Spinal cord (tissue), 10 donors: ENCODE measurements at places on chromosomes 2 and 18. TPM values are rescaled to one million over a fixed set of nuclear protein-coding genes. Genes with fewer than 3 reads are reported as not detected.

GRCh38 chr18:3447068-3447894 is 2.7 kb upstream of the TGIF1 start:
- H3K36me3 ChIP-seq, result no peaks in the 10 kb centered on the region
- no peak for DNase-seq
- peak overlapping the region; percentile 100 for H3K27ac ChIP-seq
- peaks cover 36% of the 10 kb centered on the region for H3K27me3 ChIP-seq

GRCh38 chr2:174835797-174836255 is 71.6 kb upstream of the CHRNA1 start:
- DNase-seq, result no peak
- no peaks in the 10 kb centered on the region for H3K36me3 ChIP-seq
- no peak overlapping the region for H3K4me3 ChIP-seq
- no peak overlapping the region for H3K27ac ChIP-seq
- no peaks in the 10 kb centered on the region for H3K27me3 ChIP-seq

- H3K4me3 ChIP-seq, result no peak overlapping the region
- DNase-seq, result no peak
- no peak overlapping the region for H3K27ac ChIP-seq
- no peaks in the 10 kb centered on the region for H3K27me3 ChIP-seq
- H3K4me1 ChIP-seq, result no peaks in the 10 kb centered on the region
These were observed 93.2 kb downstream of the BCL2L11 start for GRCh38 chr2:111213877-111214276.

DNA sequence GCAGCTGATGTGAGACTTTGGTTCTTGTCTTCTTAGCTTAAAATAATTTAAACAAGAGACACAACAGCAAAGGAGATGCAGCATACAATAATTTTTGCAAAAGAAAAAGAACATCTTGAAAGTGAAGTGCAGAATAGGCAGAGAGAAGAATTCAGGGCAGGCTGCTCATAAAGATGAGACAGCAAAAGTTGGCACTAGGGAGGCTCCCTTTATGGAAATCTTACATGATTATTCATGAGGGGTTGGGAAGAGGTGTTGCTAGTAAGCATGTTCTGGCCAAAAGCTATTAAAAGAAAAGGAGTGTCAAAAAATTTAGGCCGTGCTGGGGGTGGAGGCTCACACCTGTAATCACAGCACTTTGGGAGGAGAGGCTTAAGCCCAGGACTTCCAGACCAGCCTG is 4.2 kb upstream of the ALPP start:
- no peak for DNase-seq
- H3K27me3 ChIP-seq, result no peaks in the 10 kb centered on the region
- H3K4me1 ChIP-seq, result peaks cover 6% of the 10 kb centered on the region
- H3K4me3 ChIP-seq, result no peak overlapping the region
- no peak overlapping the region for H3K27ac ChIP-seq

- no peak for DNase-seq
- no peaks in the 10 kb centered on the region for H3K27me3 ChIP-seq
- H3K4me1 ChIP-seq, result no peaks in the 10 kb centered on the region
- H3K36me3 ChIP-seq, result peaks cover 19% of the 10 kb centered on the region
These were observed 31.6 kb upstream of the CASP10 start for GRCh38 chr2:201151127-201151981.

DNA sequence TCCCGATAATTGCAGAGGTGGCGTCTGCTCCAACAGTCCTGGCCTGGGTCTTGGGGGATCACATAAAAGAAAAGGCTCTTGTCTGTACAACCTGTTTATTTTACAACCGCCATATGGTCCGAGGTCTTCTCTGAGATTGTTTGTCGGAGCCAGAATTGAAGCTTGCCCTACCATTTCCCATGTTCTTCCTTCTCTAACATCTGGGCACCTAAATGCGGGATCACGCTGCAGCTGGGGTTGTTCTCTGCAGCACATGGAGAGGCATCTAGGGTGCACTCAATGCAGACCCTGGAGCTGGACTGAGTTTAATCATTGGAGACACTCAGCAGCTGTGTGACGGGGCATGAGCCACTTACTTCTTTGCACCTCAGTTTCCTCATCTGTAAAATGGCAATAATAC is 107.7 kb downstream of the ACKR3 start:
- peaks cover 13% of the 10 kb centered on the region for H3K4me1 ChIP-seq
- no peaks in the 10 kb centered on the region for H3K36me3 ChIP-seq
- H3K4me3 ChIP-seq, result no peak overlapping the region
- no peak for DNase-seq
- no peaks in the 10 kb centered on the region for H3K27me3 ChIP-seq

GRCh38 chr2:131046918-131047652 is 46.2 kb downstream of the FAM168B start:
- no peaks in the 10 kb centered on the region for H3K27me3 ChIP-seq
- no peak for DNase-seq
- H3K4me3 ChIP-seq, result no peak overlapping the region
- no peak overlapping the region for H3K27ac ChIP-seq

DNA sequence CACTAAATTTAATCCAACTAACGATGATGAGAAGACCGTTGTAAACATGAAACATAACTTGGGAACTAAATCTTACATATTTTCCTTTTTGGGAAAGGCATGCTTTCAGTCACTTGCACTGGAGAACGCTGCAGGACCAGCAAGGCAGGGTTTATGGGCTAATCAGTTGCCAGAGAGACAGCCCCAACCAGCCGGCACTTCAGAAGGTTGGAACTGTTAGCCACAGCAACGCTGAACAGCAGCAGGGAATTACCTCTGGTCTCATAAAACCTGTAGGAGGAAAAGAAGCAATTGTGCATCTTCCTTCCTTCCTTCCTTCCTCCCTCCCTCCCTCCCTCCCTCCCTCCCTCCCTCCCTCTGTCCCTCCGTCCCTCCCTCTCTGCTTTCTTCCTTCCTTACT is 33.9 kb upstream of the SIX2 start:
- H3K27me3 ChIP-seq, result peaks cover 9% of the 10 kb centered on the region
- no peak overlapping the region for H3K27ac ChIP-seq
- H3K4me3 ChIP-seq, result no peak overlapping the region
- no peaks in the 10 kb centered on the region for H3K4me1 ChIP-seq
- no peaks in the 10 kb centered on the region for H3K36me3 ChIP-seq

DNA sequence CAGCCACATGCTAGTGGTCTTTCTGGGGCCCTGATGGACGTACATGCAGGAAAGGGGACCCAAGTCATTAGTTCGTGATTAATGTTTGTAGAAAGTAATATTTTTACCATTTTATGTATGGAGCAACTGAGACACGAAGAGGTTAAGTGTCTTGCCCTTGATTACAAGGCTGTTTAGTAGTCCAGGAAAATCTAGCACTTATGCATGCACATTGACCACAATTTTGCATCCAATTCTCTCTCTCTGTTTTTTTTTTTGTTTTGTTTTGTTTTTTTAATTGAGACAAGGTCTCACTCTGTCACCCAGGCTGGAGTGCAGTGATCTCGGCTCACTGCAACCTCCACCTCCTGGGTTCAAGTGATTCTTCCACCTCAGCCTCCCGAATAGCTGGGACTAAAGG is 8.3 kb upstream of the GATA6 start:
- no peak for DNase-seq
- H3K4me1 ChIP-seq, result peaks cover 11% of the 10 kb centered on the region
- H3K27ac ChIP-seq, result no peak overlapping the region
- no peaks in the 10 kb centered on the region for H3K36me3 ChIP-seq
- H3K27me3 ChIP-seq, result peaks cover 54% of the 10 kb centered on the region

DNA sequence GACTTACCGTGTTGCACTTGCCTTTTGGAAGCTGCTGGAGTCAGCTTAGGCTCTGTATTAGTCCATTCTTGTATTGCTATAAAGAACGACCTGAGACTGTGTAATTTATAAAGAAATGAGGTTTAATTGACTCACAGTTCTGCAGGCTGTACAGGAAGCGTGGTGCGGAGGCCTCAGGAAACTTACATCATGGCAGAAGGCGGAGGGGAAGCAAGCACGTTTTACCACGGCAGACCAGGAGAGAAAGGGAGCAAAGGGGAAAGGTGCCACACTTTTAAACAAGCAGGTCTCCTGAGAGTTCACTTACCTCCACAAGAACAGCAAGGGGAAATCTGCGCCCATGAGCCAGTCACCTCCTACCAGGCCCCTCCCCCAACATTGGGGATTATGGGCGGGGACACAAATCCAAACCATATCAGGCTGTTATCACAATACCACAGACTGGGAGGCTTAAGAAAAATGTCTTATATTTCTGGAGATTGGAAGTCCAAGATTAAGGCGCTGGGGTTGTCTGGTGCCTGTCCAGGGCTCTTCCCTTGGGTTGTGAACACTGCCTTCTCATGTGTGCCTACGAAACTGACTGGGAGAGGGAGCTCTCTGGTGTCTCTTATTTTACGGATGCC is 3.6 kb upstream of the D2HGDH start:
- H3K4me1 ChIP-seq, result peaks cover 12% of the 10 kb centered on the region
- no peak overlapping the region for H3K27ac ChIP-seq
- H3K4me3 ChIP-seq, result no peak overlapping the region
- no peak for DNase-seq

GRCh38 chr2:76672798-76673197 is 849.4 kb downstream of the LRRTM4 start:
- no peaks in the 10 kb centered on the region for H3K27me3 ChIP-seq
- no peaks in the 10 kb centered on the region for H3K4me1 ChIP-seq
- H3K27ac ChIP-seq, result no peak overlapping the region

DNA sequence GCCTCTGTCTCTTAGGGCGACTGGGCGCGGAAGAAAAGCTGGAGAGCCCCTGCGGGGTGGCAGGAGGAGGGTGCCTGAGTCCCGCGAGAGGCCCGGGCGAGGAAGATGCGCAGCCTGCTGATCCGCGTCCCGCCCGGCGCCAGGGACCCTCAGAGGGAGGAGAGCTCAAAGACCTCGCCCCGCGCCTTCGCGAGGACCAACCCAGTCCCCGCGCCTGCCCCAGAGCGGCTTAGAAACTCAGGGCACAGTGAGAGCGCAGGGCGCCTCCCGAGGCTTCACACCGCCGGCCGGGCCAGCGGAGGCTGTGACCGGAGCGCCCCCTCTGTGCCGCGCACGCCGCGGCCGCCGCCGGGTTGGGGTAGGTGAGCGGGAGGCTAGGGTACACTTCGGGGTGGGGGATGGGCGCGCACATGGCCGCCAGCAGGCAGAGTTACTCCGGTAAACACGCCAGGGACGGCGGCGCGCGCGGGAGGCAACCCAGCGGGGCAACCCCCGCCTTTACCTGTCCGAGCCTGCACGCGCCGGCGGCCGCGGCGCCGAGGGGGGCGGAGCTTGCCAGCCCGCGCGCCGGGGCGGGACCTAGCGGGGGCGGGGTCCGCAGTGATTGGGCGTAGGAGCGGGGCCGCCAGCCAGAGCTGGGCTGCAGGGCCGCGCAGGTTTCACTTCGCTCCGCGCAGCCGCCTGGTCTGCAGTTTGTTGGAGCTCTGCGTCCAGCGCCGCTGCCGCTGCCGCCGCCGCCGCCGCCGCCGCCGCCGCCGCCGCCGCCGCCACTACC is at the start of gene BCL2L11:
BCL2L11 (plus strand) TSS at position 662 of the 775 bp plus-strand sequence. CDS start 2,832 bp downstream, outside the sequence.
- peaks cover 57% of the 10 kb centered on the region for H3K4me1 ChIP-seq
- H3K27ac ChIP-seq, result peak within 1 kb of the TSS; percentile 67
- peaks cover 6% of the 10 kb centered on the region for H3K36me3 ChIP-seq
- H3K27me3 ChIP-seq, result peaks cover 51% of the 10 kb centered on the region

GRCh38 chr2:227415538-227416424 is 28.0 kb upstream of the SCYGR1 start:
- DNase-seq, result no peak
- H3K36me3 ChIP-seq, result no peaks in the 10 kb centered on the region
- peaks cover 3% of the 10 kb centered on the region for H3K4me1 ChIP-seq
- H3K27ac ChIP-seq, result no peak overlapping the region
- no peak overlapping the region for H3K4me3 ChIP-seq

DNA sequence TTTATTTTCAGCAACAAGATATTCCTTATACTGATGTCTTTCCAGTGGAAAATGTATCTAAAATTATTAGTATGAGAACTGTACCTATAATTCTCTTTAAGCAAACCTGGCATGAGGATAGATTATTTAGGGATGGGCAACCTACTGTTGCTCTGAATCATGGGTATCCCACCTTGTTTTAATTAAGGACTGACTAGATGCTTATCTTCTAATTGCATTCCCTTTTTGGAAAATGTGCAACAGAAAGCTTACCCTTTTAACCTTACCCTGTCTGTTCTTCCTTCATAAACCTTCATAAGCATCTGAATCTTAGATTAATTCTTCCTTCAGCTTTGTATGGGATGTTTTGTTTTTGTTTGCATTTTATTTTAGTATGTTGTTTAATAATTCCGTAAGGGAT is 110.3 kb downstream of the TAF4B start:
- H3K27me3 ChIP-seq, result no peaks in the 10 kb centered on the region
- no peaks in the 10 kb centered on the region for H3K4me1 ChIP-seq
- H3K27ac ChIP-seq, result no peak overlapping the region
- DNase-seq, result no peak

DNA sequence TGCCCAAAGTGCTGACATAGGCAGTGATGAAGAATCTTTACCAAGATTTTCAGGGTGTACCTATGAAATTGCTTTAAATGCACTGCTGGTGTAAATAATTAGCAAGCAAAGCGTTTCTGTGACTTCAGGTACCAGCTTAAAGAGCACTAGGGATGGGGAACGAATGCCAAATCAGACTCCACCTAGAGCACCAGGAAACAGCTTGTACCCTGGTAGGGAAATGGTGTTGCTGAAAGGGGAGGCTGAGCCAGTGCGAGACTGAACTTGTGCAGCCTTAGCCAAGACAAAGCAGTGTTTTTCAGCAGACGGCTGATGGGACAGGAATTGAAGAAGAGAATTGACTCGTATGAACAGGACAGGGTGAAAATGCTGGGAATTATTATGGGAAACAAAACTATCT is 65.6 kb downstream of the TWSG1 start:
- H3K4me3 ChIP-seq, result no peak overlapping the region
- no peak for DNase-seq
- H3K27me3 ChIP-seq, result no peaks in the 10 kb centered on the region
- no peaks in the 10 kb centered on the region for H3K4me1 ChIP-seq
- no peak overlapping the region for H3K27ac ChIP-seq
- H3K36me3 ChIP-seq, result peaks cover 16% of the 10 kb centered on the region

- no peaks in the 10 kb centered on the region for H3K4me1 ChIP-seq
- no peak overlapping the region for H3K27ac ChIP-seq
- no peaks in the 10 kb centered on the region for H3K36me3 ChIP-seq
These were observed 63.6 kb downstream of the CERS6 start for GRCh38 chr2:168519534-168520308.

DNA sequence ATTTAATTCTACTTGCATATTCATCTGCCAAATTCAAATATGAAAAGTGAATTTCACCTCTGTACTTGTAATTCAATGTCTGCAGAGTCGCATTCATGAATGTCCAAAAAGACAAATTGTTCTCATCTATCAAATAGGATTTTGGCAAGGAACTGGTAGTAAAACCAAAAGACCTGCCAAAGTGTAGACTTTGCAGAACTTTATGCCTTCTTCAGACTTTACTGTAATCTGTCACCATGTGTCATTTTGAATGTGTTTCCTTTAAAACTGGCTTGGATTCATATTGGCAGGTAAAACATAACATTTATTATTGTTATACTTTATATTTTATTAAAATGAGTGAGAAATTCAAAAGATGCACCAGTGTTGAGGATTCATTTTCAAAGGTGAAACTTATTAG is 701.9 kb upstream of the LINC00305 start:
- DNase-seq, result no peak
- no peak overlapping the region for H3K27ac ChIP-seq
- no peaks in the 10 kb centered on the region for H3K27me3 ChIP-seq
- H3K4me3 ChIP-seq, result no peak overlapping the region
- no peaks in the 10 kb centered on the region for H3K36me3 ChIP-seq

SMC6 gene
- 29.2 TPM for polyA plus RNA-seq

MTCL1 gene
- 24.4 TPM for polyA plus RNA-seq

ITGB6 gene
- polyA plus RNA-seq, result 0.19 TPM

SERPINB13 gene
- polyA plus RNA-seq, result not detected

ALK gene
- 16.7 TPM for polyA plus RNA-seq

GNAL gene
- 81.0 TPM for polyA plus RNA-seq

COL5A2 gene
- polyA plus RNA-seq, result 45.5 TPM

GLI2 gene
- polyA plus RNA-seq, result 9.9 TPM

L3MBTL4 gene
- polyA plus RNA-seq, result 4.2 TPM

ADRA2B gene
- polyA plus RNA-seq, result 0.25 TPM

HOXD8 gene
- 29.9 TPM for polyA plus RNA-seq

MPP4 gene
- polyA plus RNA-seq, result 0.22 TPM

REG1A gene
- not detected for polyA plus RNA-seq
